ENCODE measurements at places on chromosomes 7 and 10.

DNA sequence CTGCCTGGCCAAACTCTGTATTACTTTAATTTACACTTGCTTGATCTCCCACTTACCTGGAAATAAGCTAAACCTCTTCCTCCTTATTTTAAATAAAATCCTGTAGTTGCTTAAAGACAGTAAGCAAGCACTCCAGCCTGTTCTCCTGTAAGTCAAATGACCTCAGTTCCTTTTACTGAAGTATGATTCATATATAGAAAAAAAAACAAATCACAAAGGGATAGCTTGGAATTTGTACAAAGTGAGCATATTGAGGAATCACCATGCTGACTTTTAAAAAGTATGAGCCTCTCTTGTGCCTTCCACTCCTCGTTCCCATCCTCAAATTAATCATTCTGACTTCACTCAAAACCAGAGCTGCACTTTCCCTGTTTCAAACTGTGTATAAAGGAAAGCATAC lies 52.0 kb downstream of the C10orf90 start:
- DNase-seq = no peak

DNA sequence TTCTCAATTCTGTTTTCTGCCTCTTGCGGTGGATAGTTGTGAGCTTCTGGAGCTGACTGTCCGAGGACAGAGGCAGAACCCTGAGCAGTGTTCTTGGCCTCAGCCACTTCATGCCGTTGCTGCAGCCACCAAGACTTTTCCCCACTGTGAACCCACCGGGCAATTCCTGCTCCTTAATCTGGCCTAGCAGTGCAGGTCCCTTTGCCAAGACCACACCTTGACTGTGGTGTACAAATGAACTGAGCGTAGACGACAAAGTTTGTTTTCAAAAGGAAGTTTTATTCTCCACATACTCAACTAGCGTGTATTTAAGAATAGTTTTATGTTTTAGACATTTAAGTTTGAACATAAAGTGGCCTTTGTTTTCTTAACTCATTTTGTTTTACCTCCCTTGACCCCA lies 29.4 kb downstream of the SLC25A28 start:
- no peak for DNase-seq

GRCh38 chr10:74150204-74150989 lies at the start of gene AP3M1:
Gene AP3M1 (minus strand): TSS chr10:74150828. CDS start chr10:74138379, 12,449 bp downstream.
- DNase-seq = no peak

- peak; percentile 29 for DNase-seq
Measured at GRCh38 chr7:142496545-142496991, 238.7 kb upstream of the PRSS58 start.

DNA sequence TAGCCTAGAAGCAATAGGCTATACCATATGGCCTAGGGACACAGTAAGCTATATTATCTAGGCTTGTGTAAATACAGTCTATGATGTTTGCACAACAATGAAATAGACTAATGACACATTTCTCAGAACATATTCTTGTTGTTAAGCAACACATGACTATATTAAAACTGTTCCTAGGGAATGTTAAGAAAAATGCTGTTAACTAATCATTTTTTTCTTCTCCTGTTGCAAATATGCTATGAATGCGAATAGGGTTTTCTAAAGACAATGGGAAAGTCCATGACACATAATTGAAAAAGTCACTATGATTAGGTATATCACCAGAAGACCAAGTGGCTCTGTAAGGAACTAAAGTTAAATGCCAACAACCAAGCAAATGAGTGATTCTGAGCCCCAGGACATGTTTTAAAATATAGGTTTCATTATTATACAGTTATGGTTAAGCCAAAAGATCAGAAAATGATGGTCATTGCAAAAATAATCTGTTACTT lies 454.0 kb upstream of the SORCS1 start:
- no peak for DNase-seq

- no peak for DNase-seq
Measured at GRCh38 chr10:44263771-44264170, 121.1 kb downstream of the CXCL12 start.

- no peak for DNase-seq
Measured at GRCh38 chr7:92557808-92558362, 29.3 kb downstream of the RBM48 start.

GRCh38 chr10:110671788-110672579 lies 27.8 kb downstream of the RBM20 start:
- DNase-seq = peak; percentile 57

- DNase-seq = peak; percentile 23
Measured at GRCh38 chr7:80253653-80254052, 119.0 kb downstream of the GNAI1 start.

Data from foreskin fibroblast (primary cell).